ENCODE measurements at places on chromosomes 4 and X.

DNA sequence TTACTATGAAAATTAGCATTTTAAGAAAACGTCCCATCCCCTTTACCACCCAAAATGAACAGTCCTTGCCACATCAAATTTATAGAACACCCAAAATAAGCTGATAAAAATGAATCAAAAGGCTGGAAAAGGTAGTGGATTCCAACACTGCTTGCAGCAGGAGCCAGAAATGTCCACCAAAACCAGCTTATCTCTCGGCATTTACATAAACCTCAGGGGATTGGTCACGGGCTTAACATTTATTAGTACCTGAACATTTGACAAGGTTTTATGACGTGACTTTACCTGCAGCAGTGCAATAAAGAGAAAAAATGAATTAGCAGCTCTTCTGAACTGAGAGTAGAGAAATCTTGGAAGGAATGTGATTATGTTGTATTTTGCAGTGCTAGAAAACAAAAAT, 31.6 kb downstream of the ATP8A1 start:
- no peak for DNase-seq

DNA sequence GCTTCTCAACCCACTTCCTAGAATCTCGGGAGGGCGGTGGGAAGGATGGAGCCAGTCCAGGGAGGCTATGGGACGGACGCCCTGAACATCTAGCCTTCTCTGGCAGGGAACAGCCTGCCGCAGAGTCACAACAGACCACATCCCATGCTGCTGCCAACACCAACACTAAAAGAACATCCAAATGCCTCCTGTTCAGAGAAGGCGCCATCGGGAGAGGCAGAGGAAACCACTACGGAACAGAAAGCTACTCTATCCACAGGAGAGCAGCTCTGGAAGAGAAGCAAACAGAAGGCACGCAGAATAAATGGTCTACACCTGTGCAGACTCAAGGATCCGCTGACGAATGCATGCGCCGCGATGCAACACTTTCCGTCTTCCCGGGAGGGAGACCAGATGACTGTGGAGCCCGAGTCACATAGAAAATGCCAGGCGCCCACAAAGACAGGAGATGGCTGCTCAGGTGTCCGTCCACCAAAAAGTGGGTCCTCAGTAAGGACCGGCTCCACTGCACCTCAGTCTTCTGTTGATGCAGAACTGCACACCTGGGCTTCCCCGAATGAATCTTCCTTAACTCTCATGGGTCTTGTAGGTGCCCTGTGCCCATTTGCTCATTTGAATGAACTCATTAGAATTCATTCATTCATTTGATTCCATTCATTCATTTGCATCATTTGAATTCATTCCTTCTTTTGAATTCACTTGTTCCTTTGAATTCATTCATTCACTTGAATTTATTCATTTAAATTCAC, 217.5 kb downstream of the DHRSX start:
- DNase-seq: no peak

- DNase-seq: no peak
Measured at GRCh38 chr4:82043081-82043808, 330.5 kb downstream of the HNRNPD start.

DNA sequence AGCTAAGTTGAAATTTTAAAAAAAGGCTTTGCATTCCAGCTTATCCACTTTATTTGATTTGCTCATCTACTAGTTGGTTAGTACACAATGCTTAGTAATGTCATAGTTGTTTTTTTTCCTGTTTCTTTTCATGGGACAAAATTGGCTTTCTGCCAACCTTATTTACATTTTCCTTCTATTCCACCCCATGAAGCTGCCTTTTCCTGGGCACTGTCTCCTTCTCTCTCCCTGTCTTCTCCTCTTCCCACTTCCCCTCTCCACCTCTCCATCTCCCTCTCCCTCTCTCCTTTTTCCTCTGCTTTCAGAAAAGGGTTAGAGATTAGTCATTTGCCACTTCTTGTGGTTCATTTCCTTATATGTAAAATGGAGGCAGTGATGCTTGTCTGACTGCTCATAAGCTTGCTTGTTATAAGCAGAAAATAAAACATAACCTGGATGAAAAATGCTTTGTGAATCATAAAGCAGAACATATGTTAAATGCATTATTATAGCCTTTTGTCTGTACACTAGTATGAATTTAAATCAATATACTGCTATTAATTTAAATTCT, 181.9 kb downstream of the CEP135 start:
- DNase-seq: no peak

GRCh38 chrX:6768881-6769280, 234.0 kb upstream of the VCX3A start:
- no peak for DNase-seq

DNA sequence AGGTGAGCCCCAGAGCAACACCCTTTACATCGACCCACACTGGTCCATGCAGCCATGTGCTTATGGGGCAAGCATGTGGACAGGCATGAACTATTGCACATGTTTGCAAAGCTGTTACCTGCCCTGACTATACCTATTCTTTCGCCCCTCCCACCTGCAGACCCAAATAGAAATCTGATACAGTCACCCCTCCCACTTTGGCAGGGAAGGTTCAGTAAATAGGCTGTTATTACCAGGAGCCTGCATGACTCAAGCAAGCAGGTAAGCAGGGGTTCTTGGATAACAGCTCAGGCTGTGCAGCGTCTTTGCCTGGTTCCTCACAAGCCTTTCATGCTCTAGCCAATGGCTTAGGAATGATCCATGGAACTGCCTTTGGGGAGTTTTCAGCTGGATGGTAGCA, 122.7 kb upstream of the DIPK2B start:
- DNase-seq: no peak

Measured in activated gamma-delta T cell treated with anti-CD3 and anti-CD28 coated beads, Interleukin-2, amount 50 U/mL, for 16 hours (primary cell).